Motor neuron (in vitro differentiated cells): ENCODE measurements at places on chromosomes 6 and 20. TPM values are rescaled to one million over a fixed set of nuclear protein-coding genes. Genes with fewer than 3 reads are reported as not detected.

GRCh38 chr6:37451441-37452193 lies 18.6 kb downstream of the CMTR1 start:
- ATAC-seq, result no peak

DNA sequence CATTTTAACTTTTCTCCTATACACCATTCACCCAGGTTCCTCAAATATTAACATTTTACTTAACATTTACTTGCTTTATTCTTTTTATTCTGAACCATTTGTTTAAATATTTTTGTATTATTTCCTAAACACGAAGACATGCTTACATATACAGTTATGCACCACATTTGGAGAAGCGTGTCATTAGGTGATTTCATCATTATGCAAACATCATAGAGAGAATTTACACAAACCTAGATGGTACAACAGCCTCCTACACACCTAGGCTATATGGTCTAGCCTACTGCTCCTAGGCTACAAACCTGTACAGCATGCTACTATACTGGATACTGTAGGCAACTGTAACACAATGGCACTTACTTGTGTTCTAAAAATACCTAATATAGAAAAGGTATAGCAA lies 6.6 kb downstream of the TDP2 start:
- no peak for ATAC-seq

GRCh38 chr6:130223508-130223907 lies 757 bp upstream of the SAMD3 start:
- peak; percentile 71 for ATAC-seq

DNA sequence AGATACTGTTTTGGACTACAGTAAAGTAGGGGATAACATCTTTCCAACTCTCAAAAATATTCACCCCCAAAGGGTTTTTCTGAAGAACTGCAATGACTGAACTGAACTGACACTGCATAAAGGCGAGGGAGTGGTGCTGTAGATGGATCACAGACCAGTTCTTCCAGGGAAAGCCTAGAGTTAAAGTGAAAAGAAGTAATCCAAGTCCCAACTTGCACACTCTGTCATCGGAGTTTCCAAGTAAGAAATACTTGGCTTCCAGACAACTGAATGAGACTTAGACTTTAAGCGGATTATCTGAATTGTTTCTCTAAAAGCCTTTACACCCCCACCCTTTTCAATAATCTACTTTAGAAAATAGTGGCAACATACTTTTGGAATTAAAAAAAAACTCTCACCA lies 134.1 kb upstream of the PREP start:
- ATAC-seq, result no peak

DNA sequence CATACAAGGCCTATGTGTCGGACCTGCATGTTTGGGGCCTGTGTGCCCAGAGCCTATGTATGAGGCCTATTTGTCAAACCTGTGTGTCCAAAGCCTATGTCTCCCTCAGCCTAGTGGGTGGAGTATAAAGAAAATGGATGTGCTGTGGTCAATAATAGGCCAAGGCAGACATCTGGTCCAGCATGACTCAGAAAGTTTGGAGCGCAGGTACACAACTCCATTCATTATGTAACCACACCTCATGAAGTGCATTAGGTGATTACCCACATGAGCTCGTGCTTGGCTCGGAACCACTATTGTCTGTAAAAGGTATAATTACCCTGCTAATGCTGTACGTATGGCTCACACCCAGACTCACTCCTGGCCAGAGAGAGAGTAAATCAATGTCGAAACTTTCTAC lies 302.4 kb upstream of the POU3F2 start:
- ATAC-seq, result no peak

DNA sequence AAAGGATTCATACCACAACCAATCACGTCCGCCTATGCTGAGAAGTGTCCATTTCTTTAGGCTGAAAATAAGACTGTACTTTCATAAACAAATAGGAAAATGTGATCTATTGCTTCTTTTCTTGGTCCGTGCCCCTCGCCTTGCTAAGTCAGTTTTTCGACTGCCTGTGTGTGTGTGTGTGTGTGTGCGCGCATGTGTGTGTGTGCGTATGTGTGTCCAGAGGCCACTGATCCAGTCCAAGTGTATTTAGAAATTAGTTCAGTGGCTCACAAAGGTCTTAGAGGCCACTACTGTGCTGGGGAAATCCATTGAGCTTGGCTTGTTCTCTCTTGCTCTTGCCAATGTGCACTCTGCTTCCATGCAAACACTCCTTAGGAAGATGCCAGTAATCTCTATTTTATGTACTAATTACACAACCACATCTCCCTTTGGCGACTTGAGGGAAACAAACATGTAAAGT lies 50.5 kb downstream of the SLC22A23 start:
- ATAC-seq, result no peak

Gene ESR1
- total RNA-seq, result 0.27 and 0.67 TPM in 2 replicates

Gene CTNNBL1
- 34.9 and 35.6 TPM in 2 replicates for total RNA-seq

Gene RAET1E
- total RNA-seq, result 0.52 TPM in 1 of 2 replicates, not detected in the other

Gene EYS
- total RNA-seq, result 2.2 and 2.6 TPM in 2 replicates
